ENCODE measurements at places on chromosomes 16 and 17.

DNA sequence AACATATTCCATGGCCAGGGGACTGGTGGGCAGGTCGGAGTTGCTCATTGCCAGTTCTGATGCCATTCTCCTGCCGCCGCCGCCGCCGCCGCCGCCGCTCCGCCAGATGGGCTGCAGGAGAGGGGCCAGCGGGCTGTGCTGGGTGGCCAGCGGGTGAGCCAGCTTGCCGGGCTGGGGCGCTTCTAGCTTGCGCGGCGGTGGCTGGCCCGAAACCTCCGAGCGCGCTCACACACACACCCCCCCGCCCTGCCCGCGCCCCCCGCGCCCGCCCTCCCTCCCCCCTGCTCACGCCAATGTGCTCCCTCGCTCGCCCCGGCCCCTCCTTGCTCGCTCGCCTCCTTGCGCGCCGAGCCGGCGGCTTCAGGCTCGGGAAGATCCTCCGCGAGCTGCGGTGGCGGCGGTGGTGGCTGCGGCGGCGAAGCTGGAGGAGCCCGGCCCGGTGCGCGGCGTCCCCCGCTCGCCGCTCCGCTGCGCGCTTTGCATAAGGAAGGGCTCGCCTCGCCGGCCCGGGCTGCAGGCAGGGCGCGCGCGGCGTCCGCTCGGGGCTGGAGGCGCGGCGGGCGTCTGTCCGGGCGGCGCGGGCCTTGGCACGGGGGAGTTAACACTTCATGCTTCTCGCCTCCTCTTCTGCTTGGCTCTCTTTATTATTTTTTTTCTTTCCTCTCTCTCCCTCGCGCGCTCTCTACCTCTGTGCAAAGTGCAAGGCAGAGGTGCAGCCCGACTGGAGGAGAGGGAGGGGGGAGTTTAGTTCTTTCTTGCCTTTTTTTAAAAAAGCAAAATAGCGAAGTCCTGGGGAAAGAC lies 500 bp downstream of the MAF start:
- no peak for DNase-seq

- DNase-seq, result no peak
These were observed 21.5 kb downstream of the NLRP1 start for GRCh38 chr17:5562661-5563360.

DNA sequence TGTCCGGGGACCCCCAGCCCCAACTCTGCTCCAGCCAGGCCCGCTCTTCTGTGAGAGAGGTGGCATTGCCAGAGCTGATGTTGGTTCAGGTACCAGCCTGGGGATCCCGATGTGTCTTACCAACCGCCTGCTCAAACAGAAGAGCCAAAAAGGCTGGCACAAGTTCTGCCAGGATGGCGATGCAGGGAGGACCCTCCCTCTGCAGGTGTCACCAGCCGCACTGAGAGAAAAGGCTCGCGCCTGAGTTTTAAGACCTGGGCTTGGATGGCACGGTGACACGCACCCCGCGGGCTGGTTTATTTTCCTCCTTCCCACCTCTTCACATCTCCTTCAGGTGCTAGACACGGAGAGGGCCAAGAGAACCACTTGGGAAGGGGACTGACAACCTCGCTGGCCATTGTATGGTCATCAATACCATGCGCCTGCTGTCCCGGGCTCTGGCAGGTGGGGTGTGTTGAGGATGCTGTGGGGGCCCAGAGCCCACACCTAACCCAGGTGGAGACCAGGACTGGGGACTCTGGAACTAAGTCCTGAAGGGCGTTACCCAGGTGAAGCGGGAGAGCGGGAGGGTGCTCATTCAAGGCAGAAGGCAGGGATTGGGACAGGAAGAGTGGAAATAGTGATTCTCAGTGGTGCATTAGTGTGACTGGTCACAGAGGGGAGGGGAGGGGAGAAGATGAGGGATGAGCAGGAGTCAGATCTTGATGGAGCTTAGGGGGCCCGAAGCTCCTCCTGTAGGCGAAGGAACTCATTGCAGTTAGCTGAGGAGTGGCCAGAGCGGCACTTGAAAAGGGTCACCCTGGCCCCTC lies 16.3 kb downstream of the FOXJ1 start:
- DNase-seq, result no peak

DNA sequence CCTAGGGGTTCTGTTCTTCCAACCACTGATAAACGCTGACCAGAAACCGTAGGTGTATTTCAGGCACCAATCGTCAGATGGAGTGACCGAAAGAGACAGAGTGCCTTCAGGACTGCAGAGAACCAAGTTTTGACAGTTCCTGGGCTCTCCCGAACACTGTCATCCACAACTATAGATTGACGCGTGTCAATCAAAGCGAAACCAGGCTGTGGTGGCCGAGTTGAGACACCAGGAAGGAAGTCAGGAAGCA lies 11.9 kb upstream of the AURKB start:
- DNase-seq, result peak; percentile 98

DNA sequence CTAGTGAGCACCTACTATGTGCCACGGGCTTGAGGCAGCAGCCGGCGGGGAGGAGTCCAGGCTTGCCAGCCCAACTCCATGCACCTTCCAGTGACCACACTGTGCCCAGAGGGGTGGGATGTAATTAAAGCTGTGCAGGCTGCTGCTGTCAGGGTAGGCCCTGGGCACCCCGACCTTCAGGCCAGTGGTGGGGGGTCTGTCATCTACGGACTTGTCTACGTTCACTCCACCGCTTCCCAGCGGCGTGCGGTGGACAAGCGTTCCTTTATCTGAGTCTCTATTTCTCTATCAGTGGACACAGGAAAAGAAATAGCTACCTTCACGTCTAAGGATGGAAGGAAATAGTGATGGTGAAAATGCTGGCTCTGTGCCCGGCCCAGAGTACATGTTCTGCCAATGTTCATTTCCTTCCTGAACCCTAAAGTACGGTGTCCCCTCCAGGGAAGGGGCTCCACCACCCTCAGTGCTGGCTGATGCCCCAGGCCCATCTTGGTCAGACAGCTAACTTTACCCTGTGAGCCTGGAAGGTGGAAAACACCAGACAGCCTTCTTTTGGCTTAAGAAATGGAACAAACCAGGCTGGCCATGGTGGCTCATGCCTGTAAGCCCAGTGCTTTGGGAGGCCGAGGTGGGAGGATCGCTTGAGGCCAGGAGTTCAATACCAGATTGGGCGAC lies 135.2 kb downstream of the SDK2 start:
- no peak for DNase-seq

DNA sequence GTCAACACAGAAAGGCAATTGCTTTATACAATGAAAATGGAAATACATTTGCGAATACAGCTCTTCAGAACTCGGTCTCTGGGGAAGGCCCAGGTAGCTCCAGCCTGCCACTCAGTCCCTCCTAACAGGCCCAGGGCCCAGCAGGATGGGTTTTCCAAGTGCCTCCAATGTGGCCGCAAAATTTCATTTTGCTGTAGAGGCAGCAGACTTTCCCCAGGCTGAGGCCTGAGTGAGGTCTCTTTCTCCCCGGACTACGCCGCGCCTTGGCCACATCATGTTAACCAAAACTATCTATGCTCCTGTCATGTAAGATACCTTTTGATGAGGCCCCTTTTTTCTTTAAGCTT lies 606.0 kb upstream of the SALL1 start:
- DNase-seq, result no peak

GRCh38 chr17:41813699-41814124 lies 908 bp downstream of the FKBP10 start:
- DNase-seq, result no peak
